ENCODE measurements at places on chromosomes 6 and 20.

GRCh38 chr20:1539816-1540419 is 17.6 kb downstream of the SIRPD start:
- DNase-seq = no peak

DNA sequence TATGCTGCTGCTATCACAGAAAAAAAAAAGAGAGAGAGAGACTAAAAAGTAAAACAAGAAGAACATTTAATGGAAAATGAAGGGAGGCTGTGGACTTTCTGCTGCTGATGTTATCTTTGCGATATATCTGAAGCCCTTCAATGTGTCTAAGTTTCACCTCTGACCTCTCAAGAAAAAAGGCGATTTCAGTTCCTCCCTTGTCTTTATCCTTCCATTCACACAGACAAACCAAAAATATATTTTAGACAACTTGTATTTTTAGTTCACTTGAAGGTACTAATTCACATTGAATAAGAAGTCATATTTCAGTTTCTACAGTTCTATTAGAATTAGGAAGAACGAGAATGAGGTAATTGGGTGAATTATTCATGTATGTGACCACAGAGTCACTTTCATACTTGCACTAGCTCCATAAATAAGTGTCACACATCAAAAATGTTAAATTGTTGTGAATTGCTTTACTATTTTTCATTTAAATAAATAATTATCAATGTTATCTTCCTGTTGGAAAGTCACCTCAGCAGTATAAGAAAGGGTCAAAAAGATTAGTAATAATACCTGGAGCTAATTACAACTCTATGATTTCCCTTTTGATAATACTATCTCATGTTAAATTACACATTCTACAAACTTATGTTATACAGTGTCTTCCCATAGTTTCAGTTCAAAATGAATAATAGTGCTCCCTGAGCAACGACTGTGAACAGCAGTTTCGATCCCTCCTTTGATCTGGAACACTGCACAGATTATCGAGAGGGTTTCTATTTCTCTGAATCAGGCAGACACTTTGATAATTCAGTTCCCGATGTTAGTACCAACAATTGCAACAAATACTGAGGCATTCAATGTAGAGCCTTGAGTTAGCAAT is 85.2 kb upstream of the PLCB4 start:
- DNase-seq = no peak

- no peak for DNase-seq
Measured at GRCh38 chr6:90291565-90291964, 5.1 kb downstream of the BACH2 start.

GRCh38 chr6:170096191-170096802 is 194.6 kb downstream of the DLL1 start:
- no peak for DNase-seq

GRCh38 chr20:59003836-59004492 is 3.1 kb downstream of the CTSZ start:
- no peak for DNase-seq

DNA sequence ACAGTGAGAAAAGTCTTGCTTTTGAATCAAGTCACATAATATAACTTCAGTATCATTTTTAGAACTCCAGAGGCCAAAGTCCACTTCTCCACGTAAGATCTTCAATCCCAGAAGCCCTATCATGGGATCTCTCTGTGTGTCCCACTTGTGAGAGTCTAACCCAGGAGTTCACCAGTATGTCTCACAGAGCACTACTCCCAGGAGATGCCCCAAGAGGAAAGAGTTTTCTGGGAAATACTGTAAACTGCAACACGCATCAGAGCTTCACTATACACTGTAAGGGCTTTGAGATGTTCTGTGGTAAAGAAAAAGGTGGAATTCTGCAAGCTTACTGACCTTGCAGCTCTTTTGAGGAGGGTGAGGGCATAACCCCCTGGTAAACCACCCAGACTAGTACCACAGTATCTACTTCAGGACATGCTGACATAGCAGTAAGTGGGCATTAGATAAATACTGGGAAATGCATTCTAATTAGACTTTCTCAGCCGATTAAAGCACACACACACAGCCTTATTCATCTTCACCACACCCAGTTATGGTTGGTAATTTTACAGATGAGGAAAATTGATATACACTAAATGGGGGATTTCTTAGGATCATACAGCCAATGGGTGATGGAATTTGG is 12.3 kb downstream of the DCBLD1 start:
- DNase-seq = no peak

DNA sequence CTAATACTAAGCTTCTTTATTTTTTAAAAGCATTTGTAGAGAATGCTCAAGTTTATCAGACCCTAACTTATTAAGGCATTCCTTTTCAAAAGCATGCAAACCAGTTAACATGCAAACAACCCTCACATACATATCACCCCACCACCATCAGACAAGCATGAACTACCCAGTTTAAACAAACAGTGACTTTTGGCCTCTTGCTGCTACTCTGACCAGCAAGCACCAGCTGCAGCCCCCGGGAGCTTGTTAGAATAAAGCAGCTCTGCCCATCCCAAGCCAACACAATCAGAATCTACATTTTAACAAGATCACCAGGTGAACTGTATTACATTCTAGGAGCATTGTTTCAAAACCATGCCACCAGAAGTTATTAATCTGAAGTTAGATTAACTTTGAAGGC is 5.9 kb upstream of the NUP153 start:
- DNase-seq = no peak

GRCh38 chr6:3825331-3825831 is 23.8 kb upstream of the FAM50B start:
- no peak for DNase-seq

- no peak for DNase-seq
Measured at GRCh38 chr6:71342772-71343171, 54.2 kb downstream of the OGFRL1 start.

- no peak for DNase-seq
Measured at GRCh38 chr6:56594699-56595098, 48.0 kb downstream of the DST start.

GRCh38 chr20:53020376-53020775 is 48.2 kb downstream of the TSHZ2 start:
- no peak for DNase-seq

DNA sequence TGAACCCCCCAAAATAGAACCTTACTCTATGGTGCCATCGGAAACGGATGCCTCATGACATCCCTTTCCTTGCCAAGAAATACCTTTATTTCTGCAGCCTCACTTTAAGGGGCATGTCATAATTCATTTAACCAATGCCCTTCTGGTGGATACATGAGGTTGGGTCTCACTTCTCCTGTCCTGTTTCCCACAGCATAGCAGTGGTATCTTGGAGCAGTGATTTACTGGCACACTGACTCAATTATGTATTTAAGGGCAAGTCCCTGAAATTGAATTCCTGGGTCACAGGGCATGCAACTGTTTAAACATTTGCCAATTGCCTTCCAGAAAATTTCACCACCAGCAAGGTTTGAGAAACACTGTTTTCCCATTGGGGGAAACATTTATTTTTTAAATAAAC is 639 bp upstream of the LBP start:
- DNase-seq = no peak

GRCh38 chr6:17886891-17887290 is 100.5 kb downstream of the KIF13A start:
- no peak for DNase-seq

DNA sequence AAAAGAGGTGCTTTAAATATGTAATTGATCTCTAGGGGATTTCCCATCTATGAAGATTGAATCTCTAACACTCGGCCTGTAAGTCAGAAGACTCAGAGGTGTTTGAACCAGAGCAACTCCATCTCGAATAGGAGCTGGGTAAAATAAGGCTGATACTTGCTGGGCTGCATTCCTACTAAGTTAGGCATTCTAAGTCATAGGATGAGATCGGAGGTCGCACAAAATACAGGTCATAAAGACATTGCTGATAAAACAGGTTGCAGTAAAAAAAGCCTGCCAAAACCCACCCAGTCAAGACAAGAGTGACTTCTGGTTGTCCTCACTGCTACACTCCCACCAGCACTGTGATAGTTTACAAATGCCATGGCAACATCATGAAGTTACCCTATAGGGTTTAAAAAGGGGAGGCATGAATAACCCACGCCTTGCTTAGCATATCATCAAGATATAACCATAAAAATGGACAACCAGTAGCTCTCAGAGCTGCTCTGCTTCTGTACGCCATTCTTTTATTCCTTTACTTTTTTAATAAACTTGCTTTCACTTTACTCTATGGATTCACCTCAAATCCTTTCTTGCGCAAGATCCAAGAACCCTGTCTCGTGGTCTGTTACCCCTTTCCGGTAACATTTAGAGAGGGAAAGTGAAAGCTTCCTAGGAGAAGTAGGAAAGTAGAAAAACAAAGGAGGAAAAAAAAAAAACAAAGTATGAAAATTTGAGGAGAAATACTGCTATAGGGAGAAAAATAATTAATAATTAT is 129.7 kb upstream of the PHACTR1 start:
- no peak for DNase-seq

DNA sequence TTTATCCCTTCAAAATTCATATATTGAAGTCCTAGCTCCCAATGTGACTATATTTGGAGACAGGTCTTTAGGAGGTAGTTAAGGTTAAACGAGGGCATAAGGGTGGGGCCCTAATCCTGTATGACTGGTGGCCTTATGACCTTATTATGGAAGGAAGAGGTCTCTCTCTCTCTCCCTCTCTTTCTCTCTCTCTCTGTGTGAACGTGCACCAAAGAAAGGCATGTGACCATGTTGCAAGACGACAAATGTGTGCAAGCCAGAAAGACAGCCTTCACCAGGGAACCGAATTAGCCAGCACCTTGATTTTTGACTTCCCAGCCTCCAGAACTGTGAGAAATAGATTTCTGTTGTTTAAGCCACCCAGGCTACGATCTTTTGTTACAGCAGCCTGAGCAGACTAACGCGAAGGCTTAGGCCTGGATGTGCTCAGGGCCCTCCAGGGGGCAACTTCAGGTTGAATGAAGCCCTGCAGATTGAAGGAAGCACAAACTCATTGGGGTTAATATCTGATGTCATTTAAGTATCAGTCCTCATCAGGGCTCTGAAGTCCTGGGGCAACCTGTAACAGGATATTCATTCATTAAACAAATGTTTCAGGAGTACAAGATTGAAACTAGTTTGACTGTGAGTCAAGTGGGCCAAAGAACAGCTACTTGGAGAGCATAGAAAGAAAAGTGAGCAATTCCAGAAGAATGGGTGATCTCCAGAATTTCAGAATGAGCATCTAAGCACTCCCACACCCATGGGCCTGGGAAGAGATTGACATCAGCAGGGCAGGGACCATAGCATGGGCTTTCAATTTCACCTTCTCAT is 157.4 kb upstream of the TNFAIP3 start:
- no peak for DNase-seq

GRCh38 chr6:82584194-82584695 is 220.6 kb downstream of the TPBG start:
- no peak for DNase-seq

GRCh38 chr20:16028923-16029322 is 544.3 kb downstream of the KIF16B start:
- no peak for DNase-seq
